ENCODE measurements at places on chromosomes 1 and 21. TPM values are rescaled to one million over a fixed set of nuclear protein-coding genes. Genes with fewer than 3 reads are reported as not detected.

DNA sequence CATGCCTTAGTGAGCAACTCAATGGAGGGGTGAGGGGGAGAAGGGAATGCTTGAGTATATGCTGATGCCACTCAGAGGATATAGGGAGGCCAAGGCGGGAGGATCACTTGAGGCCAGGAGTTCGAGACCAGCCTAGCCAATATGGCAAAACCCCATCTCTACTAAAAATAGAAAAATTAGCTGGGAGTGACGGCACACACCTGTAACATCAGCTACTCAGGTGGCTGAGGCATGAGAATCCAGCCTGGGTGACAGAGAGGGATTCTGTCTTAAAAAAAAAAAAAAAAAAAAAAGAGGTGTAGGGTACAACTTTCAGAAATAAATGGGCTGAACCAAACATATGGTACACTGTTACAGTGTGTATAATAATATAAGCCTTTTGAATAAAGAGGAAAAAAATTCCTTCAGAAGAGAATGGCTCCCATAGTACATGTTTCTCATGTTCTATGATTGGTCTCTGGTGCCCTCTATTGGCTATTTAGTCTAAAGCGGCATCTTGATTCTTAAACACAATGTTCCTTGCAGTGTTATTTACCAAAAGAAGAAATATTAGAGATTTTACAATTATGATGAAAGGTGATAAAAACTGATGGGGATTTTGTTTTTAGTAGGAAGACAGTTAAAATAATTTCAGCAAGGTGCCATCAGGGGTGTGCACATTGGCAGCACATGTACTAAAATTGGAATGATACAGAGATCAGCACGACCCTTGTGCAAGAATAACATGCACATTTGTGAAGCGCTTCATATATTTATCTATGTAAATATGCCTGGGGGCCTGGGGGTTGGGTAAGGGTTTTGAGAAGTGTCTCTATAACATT, 109.8 kb downstream of the PATJ start:
- peaks cover 5% of the 10 kb centered on the region for H3K36me3 ChIP-seq
- H3K4me3 ChIP-seq, result no peak overlapping the region
- DNase-seq, result no peak
- no peaks in the 10 kb centered on the region for H3K4me1 ChIP-seq

GRCh38 chr1:34843392-34844251, 15.9 kb downstream of the SMIM12 start:
- no peaks in the 10 kb centered on the region for H3K36me3 ChIP-seq
- H3K4me1 ChIP-seq, result peaks cover 96% of the 10 kb centered on the region
- no peak for DNase-seq
- no peak overlapping the region for H3K4me3 ChIP-seq
- peak overlapping the region; percentile 71 for H3K27ac ChIP-seq
- H3K27me3 ChIP-seq, result no peaks in the 10 kb centered on the region

DNA sequence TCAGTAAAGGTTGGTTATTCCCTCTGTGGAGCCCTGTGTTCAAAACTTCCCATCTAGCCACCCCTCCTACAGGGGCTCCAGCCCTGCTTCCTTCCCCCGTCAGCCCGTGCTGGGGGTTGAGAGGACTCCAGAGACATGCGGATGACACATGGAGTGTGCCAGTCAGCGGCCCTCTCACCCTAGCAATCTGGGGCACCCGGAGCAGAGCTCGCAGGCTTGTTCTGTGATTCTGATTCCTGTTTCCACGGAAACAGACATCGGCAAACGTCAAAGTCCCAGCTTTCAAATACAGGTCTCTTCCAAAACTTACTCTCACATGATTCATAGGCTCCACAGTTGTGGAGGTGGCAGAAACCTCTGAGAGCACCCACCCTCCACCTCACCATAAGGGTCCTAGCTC, 9.8 kb upstream of the SSBP3 start:
- H3K36me3 ChIP-seq, result no peaks in the 10 kb centered on the region
- peaks cover 15% of the 10 kb centered on the region for H3K4me1 ChIP-seq
- H3K27ac ChIP-seq, result no peak overlapping the region
- H3K4me3 ChIP-seq, result no peak overlapping the region
- no peaks in the 10 kb centered on the region for H3K27me3 ChIP-seq

The INSRR gene
- total RNA-seq, result 0.20 TPM

DNA sequence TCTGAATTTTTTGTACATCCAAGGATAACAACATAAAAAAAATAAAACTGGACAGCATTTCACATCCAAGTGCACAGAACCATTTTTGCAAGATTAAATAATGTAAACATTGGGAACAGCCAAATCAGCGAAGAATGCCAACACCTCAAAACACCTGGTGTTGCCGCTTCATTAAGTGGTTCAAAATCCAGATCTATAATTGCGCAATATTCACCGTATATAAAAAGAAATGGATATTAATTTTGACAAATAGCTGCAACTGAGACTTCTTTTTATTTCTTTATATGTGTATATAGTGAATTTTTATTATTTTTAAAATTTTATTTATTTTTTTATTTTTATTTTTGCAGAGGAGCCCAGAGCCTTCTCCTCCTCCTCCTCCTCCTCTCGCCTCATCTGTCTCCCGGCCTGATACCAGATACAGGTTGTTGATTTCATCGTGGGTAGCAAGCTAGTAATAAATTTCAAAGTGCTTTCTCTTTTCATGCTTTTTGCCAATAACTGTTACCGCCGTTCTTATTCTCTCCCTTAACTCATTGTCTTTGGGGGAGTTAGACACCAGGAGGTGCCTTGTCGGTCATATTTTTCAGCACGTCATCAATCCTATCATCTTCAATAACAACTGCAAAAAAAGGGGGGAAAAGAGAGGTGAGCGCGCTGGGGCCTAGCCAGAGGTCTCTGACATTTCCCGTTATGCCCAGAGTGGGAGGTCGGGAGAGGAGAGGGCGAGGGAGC, 2.7 kb downstream of the CAMK2N1 start:
- no peak overlapping the region for H3K27ac ChIP-seq
- DNase-seq, result no peak

The TBX15 gene
- 1.1 TPM for total RNA-seq

The AVPR1B gene
- not detected for total RNA-seq

The CLCA4 gene
- total RNA-seq, result not detected

GRCh38 chr1:39936724-39937491, 18.0 kb upstream of the MFSD2A start:
- H3K27me3 ChIP-seq, result no peaks in the 10 kb centered on the region
- peaks cover 55% of the 10 kb centered on the region for H3K4me1 ChIP-seq
- H3K36me3 ChIP-seq, result no peaks in the 10 kb centered on the region
- peak overlapping the region; percentile 23 for H3K27ac ChIP-seq
- DNase-seq, result no peak

DNA sequence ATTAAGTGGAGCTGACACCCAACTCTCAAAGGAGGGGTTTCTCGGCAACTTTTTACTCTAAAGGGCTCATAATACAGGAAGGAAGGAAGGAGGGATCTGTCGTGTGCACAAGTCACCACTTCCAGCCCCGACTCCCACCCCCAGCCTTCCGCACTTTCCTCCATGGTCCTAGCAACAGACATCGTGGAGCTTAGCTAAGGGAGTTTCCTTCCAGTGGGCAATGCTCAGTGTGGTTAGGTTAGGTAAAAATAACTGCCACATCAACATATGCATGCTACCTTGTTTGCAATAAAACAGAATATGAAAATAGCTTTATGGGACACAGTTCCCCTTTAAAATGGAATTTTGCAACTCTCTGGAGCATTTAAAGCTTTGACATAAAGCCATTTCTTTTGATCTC, 35.2 kb downstream of the KANK4 start:
- H3K4me1 ChIP-seq, result no peaks in the 10 kb centered on the region
- H3K27ac ChIP-seq, result no peak overlapping the region
- H3K27me3 ChIP-seq, result peaks cover 28% of the 10 kb centered on the region
- H3K36me3 ChIP-seq, result no peaks in the 10 kb centered on the region
